ENCODE measurements at places on chromosomes 6 and 20. TPM values are rescaled to one million over a fixed set of nuclear protein-coding genes. Genes with fewer than 3 reads are reported as not detected.

Gene SDCBP2
- polyA plus RNA-seq = 1.7 TPM

Gene HRH3
- polyA plus RNA-seq = not detected

Gene SLC17A2
- 0.72 TPM for polyA plus RNA-seq

Gene SCGN
- 0.31 TPM for polyA plus RNA-seq
